Activated effector memory CD4-positive, alpha-beta T cell treated with anti-CD3 and anti-CD28 coated beads, Interleukin-2, amount 50 U/mL, for 16 hours (primary cell): ENCODE measurements at places on chromosomes 7 and 10.

DNA sequence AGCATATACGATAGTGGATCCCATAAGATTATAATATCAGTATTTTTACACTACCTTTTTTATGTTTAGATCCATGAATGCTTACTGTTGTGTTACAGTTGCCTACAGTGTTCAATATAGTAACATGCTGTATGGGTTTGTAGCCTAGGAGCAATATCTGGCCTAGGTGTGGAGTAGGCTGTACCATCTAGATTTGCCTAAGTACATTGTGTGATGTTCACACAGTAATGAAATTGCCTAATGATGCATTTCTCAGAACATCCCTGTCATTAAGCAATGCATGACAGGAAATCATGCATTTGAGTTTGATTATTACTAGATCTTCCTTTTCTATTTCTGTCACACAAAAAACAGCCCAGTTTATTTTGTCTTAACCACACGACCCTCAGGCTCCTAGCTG is 14.5 kb downstream of the CBX3 start:
- no peak for DNase-seq

- no peak for DNase-seq
Measured at GRCh38 chr10:83943920-83944319, 195.4 kb upstream of the GHITM start.

DNA sequence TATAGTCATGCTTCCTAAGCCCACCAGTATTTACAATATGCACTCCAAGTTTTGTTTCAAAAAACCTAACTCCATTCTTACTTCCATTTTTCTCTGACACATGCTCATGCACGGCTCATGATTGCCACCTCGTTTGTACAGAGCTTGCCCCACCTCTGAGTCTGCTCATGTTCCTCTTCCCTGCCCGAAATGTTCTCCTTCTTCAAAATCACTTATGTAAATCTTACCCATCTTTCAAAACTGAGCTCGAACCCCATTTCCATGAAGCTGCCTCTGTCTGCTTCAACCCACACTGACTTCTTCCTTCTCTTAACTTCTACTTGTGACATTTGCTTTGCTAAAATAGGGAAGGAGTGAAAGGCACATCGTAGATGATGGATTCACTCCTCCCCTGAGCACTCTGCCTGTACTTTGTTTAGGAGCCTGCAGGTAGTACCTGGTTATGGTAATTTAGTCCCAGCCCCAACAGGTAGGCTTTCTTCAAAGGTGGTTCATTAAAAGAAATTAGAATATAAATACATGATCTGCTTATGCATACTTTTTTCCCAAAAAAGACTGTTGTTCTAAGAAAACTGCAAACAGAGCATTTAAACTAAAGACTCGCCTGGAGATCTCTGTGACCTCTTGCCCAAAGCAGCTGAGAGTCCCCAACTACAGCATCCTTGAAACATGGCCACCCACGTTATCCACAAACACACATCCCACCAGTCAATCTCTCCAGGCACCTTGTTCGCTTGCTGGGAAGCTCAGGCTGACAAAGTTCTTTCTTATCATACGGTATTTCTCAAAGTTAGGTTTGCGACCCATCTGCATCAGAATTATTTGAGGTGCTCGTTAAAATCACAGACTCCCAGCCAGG is 172.0 kb downstream of the DGKI start:
- DNase-seq, result no peak

- DNase-seq, result no peak
Measured at GRCh38 chr7:29297194-29297890, 102.8 kb downstream of the CHN2 start.

DNA sequence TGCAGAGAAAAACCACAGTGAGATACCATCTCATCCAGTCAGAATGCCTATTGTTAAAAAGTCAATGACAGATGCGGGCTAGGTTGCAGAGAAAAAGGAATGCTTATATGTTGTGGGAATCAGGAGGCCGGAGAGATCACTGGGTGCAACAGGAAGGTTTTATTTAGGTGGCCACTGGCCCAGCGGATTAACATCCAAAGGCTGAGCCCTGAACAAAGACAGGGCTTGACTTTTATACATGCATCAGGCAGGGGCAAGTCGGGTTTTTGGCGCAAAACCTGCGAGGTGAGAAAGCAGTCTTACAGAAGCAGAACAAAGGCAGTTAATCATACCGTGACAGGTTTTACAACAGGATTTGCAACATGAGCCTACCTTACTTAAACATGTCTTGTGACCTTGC is 620 bp downstream of the ZNF117 start:
- no peak for DNase-seq

DNA sequence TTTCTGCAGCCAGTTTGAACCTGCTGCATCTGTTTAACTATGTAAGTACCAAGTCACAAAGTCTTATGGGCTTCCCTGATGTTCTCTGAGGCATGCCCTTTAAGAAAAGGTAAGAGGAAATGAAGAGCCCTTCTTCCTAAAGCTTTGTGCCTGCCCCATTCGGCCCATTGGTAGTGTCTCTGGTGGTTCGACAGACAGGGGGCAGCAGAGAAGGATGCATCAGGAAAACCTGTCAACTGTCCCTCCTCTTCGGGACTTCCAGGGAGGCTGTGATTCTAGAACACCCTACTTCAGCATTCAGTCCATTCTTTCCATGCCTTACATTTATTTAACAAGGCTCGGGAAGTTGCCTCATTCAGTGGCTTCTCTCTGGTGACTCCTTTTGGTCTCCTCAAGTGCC is 1.9 kb upstream of the SFRP4 start:
- DNase-seq, result no peak

DNA sequence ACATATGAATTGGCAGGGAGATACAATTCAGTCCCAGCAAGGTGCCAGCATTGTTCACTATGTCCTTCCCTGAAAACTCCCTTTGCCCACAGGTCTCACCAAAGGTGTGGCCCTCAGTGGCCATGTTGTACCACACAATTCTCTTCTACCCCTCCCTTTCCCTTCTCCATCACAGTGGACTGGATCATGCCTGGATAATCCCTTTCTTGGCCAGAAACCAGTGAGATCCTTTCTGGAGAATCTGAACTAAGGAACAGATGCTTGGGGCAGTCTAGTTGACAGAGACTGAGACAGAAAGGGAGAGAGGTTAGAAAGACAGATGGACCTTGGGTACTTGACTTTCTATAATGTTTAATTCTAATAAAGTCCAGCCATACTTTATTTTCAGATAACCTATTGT is 9.5 kb downstream of the NMT2 start:
- no peak for DNase-seq

GRCh38 chr10:7488418-7488829 is 77.6 kb upstream of the SFMBT2 start:
- no peak for DNase-seq

DNA sequence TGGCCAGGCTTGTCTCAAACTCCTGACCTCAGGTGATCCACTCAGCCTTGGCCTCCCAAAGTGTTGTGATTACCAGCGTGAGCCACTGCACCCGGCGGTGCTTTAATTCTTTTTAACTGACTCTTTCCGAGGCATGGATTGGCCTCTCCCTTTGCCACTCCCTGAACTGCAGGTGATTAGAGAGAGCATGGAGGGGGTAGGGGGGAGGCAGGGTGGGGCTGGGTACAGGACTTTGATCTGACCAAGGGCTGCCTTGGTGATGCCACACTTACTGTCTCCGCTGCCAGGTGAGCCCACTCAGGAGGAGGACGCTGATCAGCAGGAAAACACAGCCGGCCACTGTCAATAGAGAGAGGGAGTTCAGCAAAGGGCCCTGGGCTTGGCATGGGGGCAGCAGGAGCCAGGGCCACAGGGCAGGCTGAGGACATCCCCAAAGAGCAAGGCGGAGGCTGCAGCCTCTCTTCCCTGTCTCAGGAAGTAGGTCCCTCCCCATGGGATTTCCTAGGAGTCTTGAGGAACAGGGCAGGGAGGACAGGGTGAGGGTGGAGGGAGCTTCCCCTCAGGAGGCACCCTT is 40.5 kb upstream of the IL15RA start:
- no peak for DNase-seq

- no peak for DNase-seq
Measured at GRCh38 chr7:36736090-36736898, 12.0 kb upstream of the AOAH start.

- DNase-seq, result no peak
Measured at GRCh38 chr10:28094121-28094520, 95.2 kb upstream of the ODAD2 start.

- peak; percentile 72 for DNase-seq
Measured at GRCh38 chr7:139618482-139619366, 95.2 kb downstream of the CLEC2L start.

- no peak for DNase-seq
Measured at GRCh38 chr10:59902016-59902415, 4.3 kb downstream of the CCDC6 start.

DNA sequence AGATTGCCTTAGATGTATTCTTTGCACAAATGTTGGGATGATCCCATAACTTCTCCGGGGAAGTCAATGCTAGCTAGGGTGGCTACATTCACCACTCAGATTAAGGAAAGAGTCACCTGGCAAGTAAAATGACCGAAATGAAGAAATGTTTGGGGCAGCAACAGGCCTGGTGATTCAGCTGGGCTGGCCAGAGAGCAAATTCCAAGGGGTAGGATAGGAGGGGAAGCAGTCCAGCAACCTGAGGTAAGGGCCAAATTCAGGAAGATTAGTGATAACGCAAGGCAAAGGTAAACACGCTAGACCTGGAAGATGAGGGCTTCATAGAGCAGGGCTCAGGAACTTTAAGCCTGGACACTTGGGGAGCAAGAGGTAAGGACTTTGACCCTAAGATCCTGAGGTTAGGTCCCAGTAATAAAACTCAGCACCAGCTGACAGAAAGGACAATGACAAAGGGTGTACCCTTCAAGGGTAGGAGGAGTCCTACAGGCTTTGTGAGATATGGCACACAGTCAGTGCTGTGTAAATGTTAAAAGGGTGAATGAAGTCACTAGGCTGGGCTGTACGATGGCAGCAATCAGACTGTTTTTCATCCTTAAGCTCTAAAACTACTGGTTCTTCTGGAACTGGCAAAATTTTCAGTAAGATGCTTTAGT is 22.7 kb upstream of the SMNDC1 start:
- DNase-seq, result no peak

DNA sequence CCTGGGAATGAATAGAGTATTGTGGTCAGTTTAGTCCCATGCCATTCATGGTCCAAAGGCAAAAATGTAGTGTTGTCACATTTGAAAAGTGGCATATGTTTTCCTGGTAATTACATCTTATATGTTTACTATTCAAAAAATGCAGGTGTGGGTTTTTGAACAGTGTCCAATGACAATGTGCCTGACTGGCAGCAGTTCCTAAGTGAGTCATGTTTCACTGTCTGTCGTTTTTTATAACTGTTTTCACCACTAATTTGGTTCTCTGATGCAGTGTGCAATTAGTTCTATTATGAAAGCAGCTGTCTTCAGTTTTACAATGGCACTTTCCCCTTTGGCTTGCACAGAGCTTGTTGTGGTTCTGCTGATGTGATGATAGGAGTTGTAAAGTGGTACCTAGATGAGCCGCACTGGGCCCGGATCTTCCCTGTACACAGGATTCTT is 162.3 kb downstream of the SEM1 start:
- DNase-seq, result no peak

- no peak for DNase-seq
Measured at GRCh38 chr10:100502926-100503494, 16.7 kb downstream of the SEC31B start.

GRCh38 chr10:117621196-117621595 is 78.7 kb downstream of the EMX2 start:
- DNase-seq, result no peak

DNA sequence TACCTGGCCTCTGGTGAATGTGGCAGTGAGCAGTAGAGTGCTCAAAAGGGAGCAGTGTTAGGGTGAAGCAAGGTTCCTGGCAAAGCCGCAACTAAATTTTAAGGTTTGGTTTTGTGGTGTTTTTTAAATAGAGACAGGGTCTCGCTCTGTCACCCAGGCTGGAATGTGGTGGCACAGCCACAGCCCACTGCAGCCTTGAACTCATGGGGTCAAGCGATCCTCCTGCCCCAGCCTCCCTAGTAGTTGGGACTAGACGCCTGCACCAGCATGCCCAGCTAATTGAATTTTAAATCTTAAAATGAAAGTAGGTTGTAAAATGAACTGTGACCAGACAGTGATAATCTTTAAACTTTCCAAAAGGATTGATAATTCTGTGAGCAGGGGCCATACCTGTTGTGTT is 130.4 kb downstream of the CCNY start:
- no peak for DNase-seq

- DNase-seq, result no peak
Measured at GRCh38 chr7:82359426-82359825, 84.2 kb downstream of the CACNA2D1 start.

DNA sequence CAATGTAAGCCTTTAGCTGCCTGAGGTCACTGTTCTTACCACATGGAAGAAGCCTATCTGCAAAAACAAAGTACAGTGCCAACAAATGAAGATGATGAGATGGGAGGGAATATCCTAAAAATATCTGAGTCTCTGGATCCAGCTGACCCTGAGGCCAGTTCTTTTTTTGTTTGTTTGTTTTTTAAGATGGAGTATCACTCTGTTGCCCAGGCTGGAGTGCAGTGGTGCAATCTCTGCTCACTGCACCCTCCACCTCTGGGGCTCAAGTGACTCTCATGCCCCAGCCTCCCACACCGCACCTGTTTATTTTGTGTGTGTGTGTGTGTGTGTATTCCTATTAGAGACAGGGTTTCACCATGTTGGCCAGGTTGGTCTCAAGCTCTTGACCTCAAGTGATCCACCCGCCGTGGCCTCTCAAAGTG is 44.9 kb downstream of the HYCC1 start:
- DNase-seq, result no peak

GRCh38 chr7:82221152-82221674 is 222.4 kb downstream of the CACNA2D1 start:
- no peak for DNase-seq

- no peak for DNase-seq
Measured at GRCh38 chr7:43363035-43363791, 219.7 kb upstream of the STK17A start.

- no peak for DNase-seq
Measured at GRCh38 chr10:100158044-100158805, 27.6 kb downstream of the ERLIN1 start.

- DNase-seq, result no peak
Measured at GRCh38 chr7:98281757-98282606, 496 bp downstream of the BRI3 start.

DNA sequence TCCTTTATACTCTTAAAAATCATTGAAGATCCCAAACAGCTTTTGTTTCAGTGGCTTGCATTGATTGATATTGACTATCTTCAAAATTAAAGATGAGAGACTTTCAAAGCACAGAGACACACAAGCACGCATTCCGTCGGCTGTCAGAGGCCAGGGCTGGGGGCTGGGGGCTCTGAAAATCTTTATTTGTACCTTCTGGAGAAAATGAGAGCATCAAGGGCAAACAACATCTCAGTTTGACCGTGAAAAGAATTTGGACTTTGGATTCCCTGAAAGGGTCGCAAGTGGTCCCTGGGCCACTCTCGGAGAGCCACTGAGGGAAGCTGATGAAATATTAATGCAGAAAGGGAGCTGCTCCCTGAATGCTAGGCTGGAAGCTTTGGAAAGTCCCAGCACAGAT is 96.4 kb downstream of the CHST15 start:
- no peak for DNase-seq
